GDM1 (cell line): ENCODE measurements at places on chromosomes 4 and X.
A peak's percentile ranks its signal among the peaks of the same experiment; 100 is the strongest.

- peak; percentile 25 for DNase-seq
These were observed 24.4 kb downstream of the TXK start for GRCh38 chr4:48109413-48110263.

GRCh38 chr4:151555151-151555945, 146.4 kb downstream of the FHIP1A start:
- DNase-seq, result no peak

- DNase-seq, result no peak
These were observed 60.7 kb upstream of the DHRSX start for GRCh38 chrX:2561456-2561855.

GRCh38 chr4:109557433-109557832, 2.6 kb upstream of the MCUB start:
- DNase-seq, result no peak

DNA sequence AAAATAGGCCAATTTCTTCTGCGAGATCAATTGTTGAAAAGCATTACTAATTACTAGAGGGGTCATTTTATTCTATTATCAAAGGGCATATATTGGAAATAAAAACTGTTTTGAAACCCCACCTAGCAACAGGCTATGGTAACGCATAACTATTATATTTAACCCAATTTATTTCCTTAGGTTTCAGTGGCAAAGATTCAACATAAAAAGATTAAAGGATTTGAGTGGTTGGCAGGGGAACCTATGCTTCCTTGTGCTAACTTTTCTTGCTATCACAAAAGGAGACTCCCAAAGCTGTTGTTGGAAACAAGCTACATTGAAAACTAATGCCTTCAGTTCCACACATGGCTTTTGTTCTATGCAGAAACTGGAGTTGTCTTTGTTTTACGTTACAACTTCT, 166.9 kb upstream of the KLF3 start:
- DNase-seq, result no peak
